Activated T-helper 1 cell treated with anti-CD3 and anti-CD28 coated beads, Interleukin-2, amount 50 U/mL, for 16 hours (primary cell): ENCODE measurements at places on chromosomes 16 and 17.

GRCh38 chr16:68037841-68038597 is 14.9 kb downstream of the DUS2 start:
- no peak for DNase-seq

- DNase-seq, result no peak
Measured at GRCh38 chr17:7444682-7445618, at the start of gene CHRNB1. CHRNB1 (plus strand) TSS chr17:7445061; CDS start chr17:7445128, 67 bp downstream.

DNA sequence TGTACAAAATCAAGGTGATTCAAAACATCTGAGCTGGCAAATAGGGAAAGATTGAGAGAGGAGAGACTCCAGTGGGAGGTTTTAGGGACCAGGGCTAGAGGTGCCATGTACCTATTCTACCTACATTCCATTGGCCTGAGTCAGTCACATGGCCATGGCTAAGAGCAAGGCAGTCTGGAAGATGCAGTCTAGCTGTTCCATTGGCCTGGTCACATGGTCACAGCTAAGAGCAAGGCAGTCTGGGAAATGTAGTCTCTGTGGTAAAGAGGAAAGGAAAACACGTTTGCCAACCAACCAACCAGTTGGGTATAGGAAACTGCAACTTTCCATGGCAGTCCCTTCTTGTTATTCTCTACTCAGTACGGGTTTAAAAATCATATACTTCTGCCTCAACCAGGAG is 369.1 kb downstream of the XYLT1 start:
- no peak for DNase-seq

GRCh38 chr16:83187405-83187804 is 560.6 kb downstream of the CDH13 start:
- DNase-seq, result no peak

- DNase-seq, result no peak
Measured at GRCh38 chr16:66097751-66098150, 268.7 kb upstream of the CDH5 start.

GRCh38 chr16:15483857-15484256 is 49.5 kb downstream of the BMERB1 start:
- DNase-seq, result no peak

DNA sequence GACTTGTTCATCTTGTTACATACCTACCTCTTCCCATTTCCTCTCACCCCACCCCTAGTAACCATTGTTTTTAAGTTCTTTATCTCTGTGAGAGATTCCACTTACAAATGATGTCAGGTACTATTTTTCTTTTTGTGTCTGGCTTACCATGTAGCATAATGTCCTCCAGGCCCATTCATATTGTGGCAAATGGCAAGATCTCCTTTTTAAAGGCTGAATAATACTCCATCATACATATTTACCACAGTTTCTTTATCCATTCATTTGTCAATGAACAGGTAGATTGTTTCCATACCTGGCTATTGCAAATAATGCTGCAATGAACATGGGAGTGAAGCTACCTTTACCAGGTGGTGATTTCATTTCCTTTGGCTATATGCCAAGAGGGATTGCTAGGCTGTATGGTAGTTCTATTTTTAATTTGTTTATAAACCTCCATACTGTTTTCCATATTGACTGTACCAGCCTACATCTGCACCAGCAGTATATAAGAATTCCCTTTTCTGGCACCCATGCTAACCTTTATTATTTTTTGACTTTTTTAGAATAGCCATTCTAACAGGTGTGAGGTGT is 53.9 kb downstream of the NSRP1 start:
- DNase-seq, result no peak

DNA sequence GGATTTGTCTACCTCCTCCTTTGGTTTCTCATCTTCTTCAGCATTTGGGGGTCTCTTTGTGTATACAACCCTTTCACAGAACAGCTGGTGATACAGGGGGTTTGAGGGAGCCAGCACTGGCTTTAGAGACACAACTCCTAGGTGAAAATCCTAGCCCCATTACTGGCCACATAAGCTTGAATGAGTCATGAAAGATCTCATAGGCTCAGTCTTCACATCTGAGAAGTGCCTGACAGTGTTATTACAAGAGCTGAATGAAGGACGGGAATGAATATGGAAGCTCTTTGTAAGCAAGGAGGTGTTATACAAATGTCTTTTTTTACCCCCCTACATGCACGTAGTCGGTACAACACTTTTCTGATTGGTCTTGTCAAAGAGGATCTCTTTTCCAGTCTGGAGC is 1.7 kb upstream of the B4GALNT2 start:
- DNase-seq, result no peak

- DNase-seq, result no peak
Measured at GRCh38 chr16:86515777-86516622, 5.7 kb downstream of the FOXF1 start.

- DNase-seq, result no peak
Measured at GRCh38 chr17:60311186-60311585, 80.7 kb downstream of the USP32 start.

DNA sequence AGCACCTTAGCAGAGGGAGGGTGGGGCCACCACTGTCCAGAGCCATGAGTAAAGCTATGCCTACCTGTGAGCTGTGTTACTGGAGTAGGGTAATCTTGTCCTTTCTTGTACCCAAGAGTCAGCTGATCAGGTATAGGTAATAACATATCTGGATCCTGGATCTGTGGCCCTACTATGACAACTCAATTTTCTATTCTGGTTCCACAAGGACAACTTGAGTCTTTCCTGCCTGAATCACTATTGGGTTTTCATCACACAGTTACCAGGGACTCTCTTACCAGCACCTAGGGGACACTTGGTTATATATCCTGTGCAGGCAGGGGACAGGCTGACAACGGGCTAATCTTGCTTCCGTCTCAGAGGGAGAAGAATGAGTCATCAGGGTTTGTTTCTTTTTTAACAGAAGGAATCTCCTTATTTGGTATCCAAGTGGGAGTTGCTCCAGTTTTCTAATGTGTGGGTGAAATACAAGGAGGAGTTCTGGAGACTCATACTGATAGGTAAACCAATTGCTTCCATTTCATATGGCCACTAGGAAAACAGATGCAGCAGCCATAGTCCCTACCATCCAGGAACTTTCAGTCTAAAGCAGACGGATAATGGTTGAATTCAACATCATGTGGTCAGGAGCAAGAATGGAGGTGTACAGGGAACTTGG is 6.8 kb downstream of the ZNF267 start:
- no peak for DNase-seq

DNA sequence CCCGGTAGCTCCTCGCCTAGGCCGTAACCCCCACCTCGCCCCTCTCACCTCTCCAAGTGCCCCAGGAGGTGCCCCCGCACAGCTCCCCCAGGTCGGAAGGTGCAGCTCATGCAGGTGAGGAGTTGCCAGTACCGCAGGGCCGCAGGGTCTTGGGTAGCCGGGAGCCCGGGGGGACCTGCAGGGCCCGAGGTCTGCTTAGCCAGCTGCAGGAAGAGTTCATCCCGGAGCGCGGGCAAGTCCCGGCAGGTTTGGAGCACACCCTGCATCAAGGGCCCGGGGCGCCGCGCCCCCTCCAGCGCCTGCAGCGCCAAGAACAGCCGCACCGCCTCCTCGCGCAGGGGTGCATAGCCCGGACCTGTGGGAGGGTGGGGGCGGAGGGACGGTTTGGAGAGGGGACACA is 4.8 kb downstream of the PLEKHH3 start:
- DNase-seq, result no peak

- no peak for DNase-seq
Measured at GRCh38 chr17:81574643-81574956, 22.4 kb upstream of the FAAP100 start.

DNA sequence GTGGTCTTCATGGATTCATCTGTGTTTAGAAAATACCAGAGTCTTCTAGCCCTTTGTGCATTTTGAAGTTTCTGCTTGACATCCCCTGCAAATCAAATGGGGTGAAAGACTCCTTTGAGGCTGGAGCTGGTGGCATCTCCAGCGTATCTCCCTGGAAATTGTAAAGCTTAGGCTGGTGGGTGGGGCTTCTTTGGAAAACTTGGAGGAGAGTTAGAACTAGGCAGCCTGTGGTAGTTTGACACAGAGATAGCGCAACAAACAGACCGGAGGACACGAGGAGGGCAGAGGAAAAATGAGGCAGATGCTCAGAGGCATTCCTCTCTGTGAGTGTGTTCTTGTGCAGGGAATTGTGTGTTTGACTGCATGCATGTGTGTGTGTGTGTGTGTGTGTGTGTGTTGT is 116.3 kb downstream of the IRX5 start:
- DNase-seq, result no peak

GRCh38 chr17:50219939-50220465 is 18.6 kb upstream of the COL1A1 start:
- DNase-seq, result no peak

GRCh38 chr17:2734939-2735338 is 14.5 kb downstream of the CCDC92B start:
- DNase-seq, result no peak

GRCh38 chr17:55386796-55387332 is 34.8 kb downstream of the MMD start:
- DNase-seq, result no peak

DNA sequence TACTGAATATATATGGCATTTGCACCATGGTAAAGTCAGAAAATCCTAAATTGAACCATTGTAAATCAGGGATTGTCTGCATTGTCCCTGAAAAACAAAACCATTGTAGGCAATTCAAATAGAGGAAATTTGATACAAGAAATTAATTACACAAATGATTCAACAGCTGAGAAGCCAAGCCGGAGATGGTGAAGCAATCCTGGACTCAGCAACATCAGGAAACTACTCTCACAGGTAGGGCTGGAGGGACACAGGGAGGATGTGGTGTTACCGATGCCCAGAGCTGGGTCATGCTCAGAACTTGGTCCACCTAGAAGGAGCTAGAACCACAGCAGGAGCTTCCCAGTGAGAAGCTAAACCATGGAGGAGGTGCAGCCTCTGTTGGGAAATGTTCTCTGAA is 18.5 kb upstream of the SCNN1B start:
- DNase-seq, result no peak

- DNase-seq, result no peak
Measured at GRCh38 chr16:48592839-48593429, 17.0 kb downstream of the N4BP1 start.

GRCh38 chr16:81473558-81473957 is 28.9 kb downstream of the CMIP start:
- no peak for DNase-seq

- DNase-seq, result no peak
Measured at GRCh38 chr16:27520982-27521673, 28.6 kb downstream of the GTF3C1 start.

DNA sequence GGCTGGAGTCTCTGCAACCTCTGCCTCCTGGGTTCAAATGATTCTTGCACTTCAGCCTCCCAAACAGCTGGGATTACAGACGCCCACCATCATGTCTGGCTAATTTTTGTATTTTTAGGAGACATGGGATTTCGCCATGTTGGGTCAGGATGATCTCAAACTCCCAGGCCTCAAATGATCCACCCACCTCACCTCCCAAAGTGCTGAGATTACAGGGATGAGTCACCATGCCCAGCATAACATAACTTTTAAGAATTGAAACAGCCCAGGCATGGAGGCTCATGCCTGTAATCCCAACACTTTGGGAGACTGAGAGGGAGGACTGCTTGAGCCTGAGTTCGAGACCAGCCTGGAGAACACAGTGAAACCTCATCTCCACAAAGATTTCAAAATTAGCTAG is 2.5 kb downstream of the RSL1D1 start:
- no peak for DNase-seq

DNA sequence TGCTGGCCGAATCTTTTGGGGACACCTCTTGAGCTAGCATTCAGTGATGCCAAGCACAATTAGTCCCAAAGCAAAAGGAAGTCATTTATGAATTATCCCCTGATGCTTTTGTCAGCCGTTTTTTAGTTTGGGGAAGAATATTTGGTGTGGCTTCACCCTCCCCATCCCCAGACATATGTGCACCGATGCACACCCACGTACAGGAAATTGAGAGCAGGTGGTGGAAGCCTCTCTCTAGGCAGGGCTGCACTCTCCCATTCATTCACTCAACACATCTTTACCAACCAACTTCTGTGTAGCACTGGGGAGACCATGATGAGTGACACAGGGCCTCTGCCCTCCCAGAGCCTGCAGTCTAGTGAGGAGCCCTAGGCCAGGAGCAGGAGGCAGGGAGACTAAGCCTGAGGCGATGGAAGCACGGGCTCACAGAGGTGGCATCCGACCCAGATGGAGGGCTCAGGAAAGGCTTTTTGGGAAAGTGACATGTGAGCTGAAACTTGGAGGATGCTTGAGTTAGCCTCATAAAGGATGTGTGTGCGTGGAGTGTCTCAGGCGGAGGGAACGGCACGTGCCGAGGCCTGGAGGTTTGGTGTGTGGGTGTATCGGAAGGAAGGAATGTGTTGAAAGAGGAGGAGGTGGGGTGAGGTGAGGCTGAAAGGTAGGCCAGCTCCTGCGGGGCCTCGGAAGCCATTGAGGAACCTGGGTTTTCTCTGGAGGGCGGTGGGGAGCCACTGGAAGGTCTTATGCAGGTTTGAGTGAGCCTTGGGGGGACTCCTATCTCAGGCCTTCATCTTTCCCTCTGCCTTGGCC is 43.8 kb downstream of the PSME3IP1 start:
- DNase-seq, result no peak

DNA sequence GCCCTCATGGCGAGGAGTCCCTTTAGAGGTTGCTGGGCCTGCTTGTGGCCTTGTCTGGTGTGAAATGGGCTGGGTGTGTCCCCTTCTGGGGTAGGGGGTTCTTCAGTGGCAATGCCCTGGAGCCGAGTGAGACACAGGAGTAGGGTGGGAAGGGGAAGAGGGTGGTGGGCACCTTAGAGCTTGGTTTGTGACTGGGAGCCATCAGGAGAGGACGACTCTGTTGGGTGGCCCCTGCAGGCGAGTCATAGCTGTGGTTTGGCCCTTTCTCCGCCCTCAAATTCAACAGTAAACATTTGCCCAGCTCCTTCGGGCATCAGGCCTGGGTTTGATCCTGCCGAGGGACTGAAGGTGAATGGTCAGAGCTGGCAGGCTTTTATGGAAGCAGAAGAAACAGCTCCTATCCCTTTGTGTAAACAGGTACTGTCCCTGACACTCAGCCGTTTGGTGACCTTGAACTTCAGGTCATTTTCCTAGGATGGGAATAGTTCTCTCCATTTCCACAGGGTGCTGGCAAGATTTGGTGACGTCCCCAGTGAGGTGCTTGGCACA is 2.9 kb downstream of the E4F1 start:
- no peak for DNase-seq

GRCh38 chr16:12964461-12964860 is 63.1 kb downstream of the SHISA9 start:
- no peak for DNase-seq

DNA sequence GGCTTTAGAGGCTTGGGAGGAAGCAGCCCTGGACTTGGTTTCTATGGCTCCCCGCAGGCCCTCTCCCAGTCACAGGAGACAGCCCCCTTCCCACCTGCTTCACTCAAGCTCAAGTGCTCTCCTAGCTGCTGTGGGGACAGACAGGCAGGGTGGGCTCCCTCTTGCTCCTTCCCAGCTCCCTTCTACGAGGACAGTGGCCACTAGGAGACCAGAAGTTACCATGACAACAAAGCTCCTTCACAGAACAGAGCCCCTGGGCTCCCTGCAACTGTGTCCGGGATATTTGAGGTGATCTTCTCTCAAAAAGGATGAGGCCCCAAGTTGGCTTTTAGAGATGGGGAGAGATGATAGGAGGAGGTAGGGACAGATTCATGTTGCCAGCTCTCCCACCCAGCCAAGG is 116.3 kb downstream of the AMFR start:
- DNase-seq, result no peak
